Stimulated activated CD4-positive, alpha-beta T cell treated with anti-CD3 and anti-CD28 coated beads, Interleukin-1b, Interleukin-23, amount 100 ng/mL, for 4 hours (primary cell): ENCODE measurements at places on chromosomes 3 and 15.
A peak's percentile ranks its signal among the peaks of the same experiment; 100 is the strongest.

DNA sequence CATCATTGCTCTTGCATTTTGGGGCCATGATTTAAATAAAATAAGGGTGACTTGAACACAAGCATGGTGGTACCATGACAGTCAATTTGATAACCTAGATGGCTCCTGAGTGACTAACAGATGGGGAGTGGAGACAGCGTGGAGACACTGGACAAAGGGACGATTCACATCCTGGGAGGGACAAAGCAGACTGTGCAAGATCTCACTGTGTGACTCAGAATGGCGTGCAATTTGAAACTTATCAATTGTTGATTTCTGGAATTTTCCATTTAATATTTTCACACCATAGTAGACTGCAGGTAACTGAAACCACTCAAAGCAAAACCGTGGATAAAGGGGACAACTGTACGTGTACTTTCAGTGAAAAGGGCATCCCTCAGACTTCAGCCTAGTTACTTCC, 25.5 kb downstream of the MCCC1 start:
- DNase-seq: no peak

- no peak for DNase-seq
Measured at GRCh38 chr3:78951342-78951945, 816.4 kb downstream of the ROBO1 start.

- no peak for DNase-seq
Measured at GRCh38 chr3:64748244-64748904, 60.6 kb upstream of the ADAMTS9 start.

GRCh38 chr3:58661836-58662420, 4.6 kb downstream of the FAM3D start:
- no peak for DNase-seq

GRCh38 chr3:66397745-66398144, 103.1 kb downstream of the LRIG1 start:
- no peak for DNase-seq

DNA sequence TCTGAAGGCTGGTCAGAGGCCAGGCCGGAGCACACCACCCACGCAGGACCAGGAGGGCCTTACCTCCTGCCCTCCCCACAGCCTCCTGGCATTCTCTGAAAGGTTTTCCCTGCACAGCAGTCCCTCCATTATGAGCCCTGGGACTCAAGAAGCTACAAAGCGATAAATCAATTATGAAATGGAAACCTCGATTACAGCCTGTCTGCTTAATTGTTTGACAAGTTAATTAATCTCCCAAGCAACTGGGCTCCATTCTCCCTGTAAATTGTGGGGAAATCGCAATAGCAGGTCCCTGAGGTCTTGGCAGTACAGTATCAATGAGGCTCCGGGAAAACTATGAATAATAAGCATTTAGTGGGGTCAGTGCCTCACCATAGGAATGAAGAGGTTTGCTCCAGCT, 683.5 kb downstream of the NTRK3 start:
- no peak for DNase-seq

DNA sequence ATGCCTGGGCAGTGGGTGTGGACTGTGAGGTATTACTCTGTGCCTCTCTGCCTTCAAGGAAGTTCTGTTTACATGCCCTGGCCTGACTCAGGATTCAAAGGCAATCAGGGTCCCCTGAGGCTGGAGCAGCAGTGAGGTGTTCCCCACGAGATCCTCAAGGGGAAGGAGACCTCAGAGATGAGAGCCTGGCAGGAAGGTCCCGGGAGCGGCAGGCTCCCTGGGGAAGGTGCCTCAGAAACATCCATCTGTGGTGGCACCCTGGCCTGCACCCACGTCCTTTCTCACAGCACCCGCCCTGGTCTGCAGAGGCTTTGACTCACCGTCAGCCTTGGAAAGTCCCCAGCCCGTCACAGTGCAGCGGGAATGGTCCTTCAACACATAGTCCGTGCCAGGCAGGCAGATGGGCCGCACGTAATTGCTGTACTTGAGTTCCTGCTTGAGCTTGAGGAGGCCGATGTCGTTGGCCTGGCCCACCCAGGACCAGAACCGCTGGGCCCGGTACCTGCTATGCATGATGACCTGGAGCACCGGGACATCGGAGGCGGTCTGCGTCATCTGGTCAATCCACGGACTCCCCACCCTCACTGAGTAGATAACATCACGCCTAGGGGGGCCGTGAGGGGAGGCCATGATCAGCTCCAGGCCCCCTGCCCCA, 3.6 kb downstream of the PRSS50 start:
- no peak for DNase-seq

DNA sequence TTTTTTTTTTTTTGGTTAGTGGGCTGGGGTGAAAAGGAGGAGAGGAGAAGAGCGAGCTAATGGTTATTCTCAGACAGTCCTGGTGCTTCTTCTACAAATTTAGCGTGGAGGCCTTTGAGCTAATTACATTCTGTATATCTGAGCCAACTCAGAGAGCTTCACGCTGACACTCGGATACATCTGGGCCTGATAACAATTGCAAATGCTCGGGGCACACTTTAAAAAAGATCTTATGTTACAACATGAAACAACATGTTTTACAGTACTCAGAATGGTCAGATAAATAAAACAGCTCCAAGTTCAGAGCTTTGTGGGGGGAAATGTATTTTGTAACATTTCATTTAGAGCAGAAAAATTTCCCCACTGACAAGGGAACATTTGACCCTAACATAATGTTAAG, 966.9 kb upstream of the NR2F2 start:
- DNase-seq: no peak

GRCh38 chr15:55289011-55289745, 435 bp downstream of the RAB27A start:
- DNase-seq: peak; percentile 27

GRCh38 chr15:38042707-38043445, 108.4 kb downstream of the TMCO5A start:
- DNase-seq: no peak

GRCh38 chr3:22969276-22969675, 233.9 kb upstream of the UBE2E2 start:
- DNase-seq: no peak

GRCh38 chr3:115553796-115554486, 69.4 kb upstream of the GAP43 start:
- no peak for DNase-seq

DNA sequence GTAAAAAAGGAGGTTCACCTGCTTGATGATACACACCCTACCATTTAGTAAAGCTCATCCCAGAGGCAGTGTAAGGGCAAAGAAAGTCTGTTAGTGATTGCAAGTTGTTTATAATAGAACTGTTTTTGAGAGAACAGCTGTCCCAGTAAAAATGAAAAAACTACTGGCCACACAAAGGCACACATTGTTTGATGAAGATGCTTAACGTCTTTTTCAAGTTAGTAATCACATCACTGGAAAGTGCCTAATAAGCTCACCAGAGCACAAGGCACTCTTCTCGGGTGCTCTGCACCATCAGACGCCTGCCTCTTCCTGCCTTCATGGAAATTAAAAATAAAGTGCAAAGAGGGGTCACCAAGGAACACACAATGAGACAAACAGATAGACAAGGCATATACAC, 186.9 kb downstream of the PDZRN3 start:
- DNase-seq: no peak

- no peak for DNase-seq
Measured at GRCh38 chr3:31106912-31107311, 212.5 kb upstream of the GADL1 start.

DNA sequence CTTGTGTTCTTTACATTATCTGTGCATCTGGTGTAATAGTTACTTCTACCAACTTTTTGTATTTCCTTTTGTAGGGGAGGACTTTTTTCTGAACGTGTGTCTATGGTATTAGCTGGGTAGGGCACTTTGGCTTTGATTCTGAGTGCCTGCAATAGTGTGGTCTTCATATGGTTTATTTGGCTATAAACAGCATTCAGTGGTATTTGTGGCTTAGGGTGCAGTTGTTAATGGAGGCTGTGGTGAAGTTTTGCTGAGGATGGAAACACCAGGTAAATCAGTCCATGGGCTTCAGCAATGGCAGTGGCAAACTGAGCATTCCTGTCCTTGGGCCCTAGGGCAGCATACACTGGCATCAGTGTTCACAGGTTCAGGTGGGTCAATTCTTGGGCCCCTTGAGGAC, 230.6 kb upstream of the CTNNB1 start:
- DNase-seq: no peak

DNA sequence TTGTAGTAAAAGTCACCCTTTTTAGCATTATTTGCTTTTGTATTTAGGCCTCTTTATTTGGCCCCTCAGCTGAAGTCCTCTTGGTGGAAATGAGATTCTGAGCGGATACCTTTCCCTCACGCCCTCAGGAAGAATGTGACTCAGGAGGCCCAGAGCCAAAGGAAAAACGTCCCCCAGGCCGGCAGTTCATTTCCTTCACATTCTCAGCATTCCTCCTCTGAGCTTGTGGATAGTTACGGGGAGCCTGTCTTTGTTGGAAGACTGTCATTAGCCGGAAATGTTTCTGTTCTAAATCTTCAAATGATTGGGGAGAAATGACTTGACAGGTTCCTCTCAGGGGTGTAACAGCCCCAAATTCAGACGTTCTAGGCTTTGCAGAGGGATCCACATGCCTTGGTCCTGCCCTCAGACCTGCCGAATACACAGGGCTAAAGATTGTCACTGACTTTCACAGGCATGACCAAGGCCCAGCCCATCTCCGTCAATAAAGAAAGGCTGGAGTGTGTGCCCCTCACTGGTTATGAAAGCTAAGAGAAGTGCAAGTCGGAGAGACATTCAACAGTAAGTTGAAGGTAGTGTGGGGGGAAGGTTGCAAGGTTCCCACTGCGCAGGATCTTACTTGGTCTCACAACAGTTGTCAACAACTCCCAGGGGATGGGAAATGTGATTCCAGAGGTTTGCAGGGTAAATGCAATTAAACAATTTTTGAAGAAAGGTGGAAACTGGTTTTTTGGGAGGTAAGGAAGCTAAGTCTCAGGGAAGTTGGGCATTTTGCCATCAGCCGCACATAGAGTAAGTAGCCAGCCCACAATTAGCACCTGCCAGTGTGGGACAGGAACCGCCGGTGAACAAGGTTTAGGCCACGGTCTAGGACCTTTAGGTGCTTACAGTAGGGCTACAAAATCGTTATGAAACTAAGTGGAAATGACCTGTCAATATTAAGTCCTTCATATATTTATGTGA, 39.7 kb upstream of the MYZAP start:
- no peak for DNase-seq

- DNase-seq: no peak
Measured at GRCh38 chr15:63999177-63999576, 47.1 kb downstream of the DAPK2 start.

DNA sequence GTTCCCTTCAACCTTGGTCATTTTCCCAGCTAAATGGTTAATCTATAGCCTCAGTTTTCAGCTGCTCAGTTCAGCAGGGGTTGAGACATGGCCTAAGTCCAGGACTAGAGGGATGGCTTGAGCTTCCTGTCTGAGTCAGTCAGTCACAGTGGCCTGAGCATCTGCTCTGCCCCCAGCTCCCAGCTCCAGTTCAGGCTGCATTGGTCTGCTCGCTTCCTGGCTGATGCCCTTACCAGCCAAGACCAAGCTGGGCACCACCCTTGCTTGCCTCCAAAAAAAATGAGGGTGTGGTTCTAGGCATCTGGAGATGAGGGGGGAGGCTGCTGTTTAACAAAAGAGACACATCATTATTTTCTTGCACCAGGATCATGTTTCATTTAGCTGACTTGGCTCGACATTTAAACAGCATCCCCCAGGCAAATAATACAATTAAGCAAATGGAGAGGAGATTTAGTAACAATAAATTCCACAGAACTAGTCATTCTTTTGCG, 70.7 kb downstream of the WNT5A start:
- DNase-seq: no peak

DNA sequence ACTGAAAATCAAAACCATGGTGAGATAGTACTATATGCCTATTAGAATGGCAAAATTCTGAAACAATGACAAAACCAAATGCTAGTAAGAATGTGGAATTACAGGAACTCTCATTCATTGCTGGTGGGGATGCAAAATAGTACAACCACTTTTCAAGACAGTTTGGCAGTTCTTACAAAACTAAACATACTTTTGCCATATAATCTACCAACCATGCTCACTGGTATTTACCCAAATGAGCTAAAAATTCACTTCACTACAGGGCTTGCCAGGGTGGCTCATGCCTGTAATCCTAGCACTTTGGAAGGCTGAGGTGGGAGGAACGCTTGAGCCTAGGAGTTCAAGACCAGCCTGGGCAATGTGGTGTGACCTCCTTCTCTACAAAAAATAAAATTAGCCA, 40.0 kb downstream of the MYO9A start:
- no peak for DNase-seq

DNA sequence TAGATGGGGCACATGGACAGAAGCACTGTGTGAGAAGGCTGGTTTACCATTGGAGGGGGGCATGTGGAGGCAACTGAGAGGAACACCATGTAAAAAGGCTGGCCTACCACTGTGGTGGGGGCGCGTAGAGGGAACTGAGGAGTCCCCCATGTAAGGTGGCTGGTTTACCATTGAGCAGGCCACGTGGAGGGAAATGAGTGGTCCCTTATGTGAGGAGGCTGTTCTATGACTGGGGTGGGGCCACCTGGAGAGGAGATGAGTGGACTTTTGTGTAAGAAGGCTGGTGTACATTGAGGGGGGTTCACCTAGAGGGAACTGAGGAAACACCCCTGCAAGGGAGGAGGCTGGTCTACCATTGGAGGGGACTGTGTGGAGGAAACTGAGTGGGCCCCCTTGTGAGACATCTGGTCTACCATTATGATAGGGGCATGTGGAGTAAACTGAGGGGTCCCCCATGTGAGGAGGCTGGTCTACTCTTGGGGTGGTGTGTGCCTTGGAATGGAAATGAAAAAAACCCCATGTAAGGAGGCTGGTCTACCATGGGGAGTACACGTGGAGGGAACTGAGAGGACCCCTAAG, 156.9 kb downstream of the FBLN2 start:
- DNase-seq: no peak

DNA sequence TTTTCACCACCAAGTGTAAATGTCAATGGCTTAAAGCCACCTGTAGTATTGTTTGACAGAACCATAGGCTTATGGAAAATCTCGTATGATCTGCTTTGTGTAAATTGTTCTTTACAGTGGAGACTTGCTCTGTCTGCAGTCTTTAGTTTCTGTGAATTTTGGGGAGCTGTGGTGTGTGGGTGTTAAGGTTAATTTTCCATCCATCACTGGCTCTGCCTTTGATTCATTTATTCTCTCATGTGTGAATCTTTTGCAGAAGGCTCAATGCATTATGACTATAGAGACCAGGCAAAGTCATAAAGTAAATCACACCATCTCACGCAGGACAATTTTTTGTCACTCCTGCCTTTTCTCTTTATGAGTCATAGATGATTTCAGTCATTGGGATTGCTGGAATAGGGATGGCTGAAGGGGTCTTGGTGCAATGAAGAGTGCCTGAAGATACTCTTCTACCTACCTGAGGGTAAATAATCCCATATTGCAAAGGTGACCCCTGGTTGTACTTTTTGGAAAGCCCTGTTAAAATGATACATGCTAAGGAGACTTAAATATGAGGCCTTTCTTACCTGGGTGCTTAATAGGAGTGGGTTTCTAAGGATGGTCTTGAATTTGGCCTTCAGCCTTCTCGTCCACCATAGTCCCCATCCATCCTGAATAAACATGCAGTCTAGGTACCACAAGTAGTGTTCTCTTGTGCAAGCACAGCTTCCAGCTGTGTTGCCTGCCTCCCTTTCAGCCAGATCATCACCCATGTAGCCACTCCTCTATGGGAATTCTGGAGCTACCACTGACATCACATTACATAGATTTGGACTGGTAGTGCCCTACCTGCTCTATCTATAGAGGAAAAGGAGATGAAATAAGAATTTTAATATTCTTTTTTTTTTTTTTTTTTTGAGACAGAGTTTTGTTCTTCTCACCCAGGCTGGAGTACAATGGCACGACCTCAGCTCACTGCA, 14.3 kb downstream of the TGFBR2 start:
- no peak for DNase-seq
